Uterus (tissue), 4 donors: ENCODE measurements at places on chromosomes 5 and 9. TPM values are rescaled to one million over a fixed set of nuclear protein-coding genes. Genes with fewer than 3 reads are reported as not detected.

The TTLL11 gene
- 12.3 TPM for total RNA-seq

GRCh38 chr5:57832875-57833274 lies 350.3 kb upstream of the ACTBL2 start:
- H3K4me1 ChIP-seq: no peaks in the 10 kb centered on the region
- no peaks in the 10 kb centered on the region for H3K27me3 ChIP-seq
- no peaks in the 10 kb centered on the region for H3K36me3 ChIP-seq
- DNase-seq: no peak
- H3K27ac ChIP-seq: no peak overlapping the region

GRCh38 chr9:112502175-112502946 lies 15.7 kb downstream of the KIAA1958 start:
- H3K27me3 ChIP-seq: no peaks in the 10 kb centered on the region
- no peak overlapping the region for H3K4me3 ChIP-seq
- DNase-seq: no peak
- no peaks in the 10 kb centered on the region for H3K4me1 ChIP-seq
- H3K36me3 ChIP-seq: no peaks in the 10 kb centered on the region
- H3K27ac ChIP-seq: no peak overlapping the region

- no peak overlapping the region for H3K4me3 ChIP-seq
- no peak overlapping the region for H3K27ac ChIP-seq
- no peaks in the 10 kb centered on the region for H3K4me1 ChIP-seq
- no peaks in the 10 kb centered on the region for H3K36me3 ChIP-seq
- DNase-seq: no peak
Observed at GRCh38 chr5:135008556-135008955, 25.5 kb downstream of the PITX1 start.

- H3K27ac ChIP-seq: no peak overlapping the region
- no peaks in the 10 kb centered on the region for H3K27me3 ChIP-seq
- no peaks in the 10 kb centered on the region for H3K4me1 ChIP-seq
- no peak overlapping the region for H3K4me3 ChIP-seq
- DNase-seq: no peak
Observed at GRCh38 chr5:139856714-139857113, 61.1 kb downstream of the PSD2 start.

GRCh38 chr5:172412724-172413286 lies 41.5 kb downstream of the SH3PXD2B start:
- H3K4me3 ChIP-seq: no peak overlapping the region
- no peaks in the 10 kb centered on the region for H3K36me3 ChIP-seq
- peak; percentile 93 for DNase-seq
- H3K4me1 ChIP-seq: peaks cover 34% of the 10 kb centered on the region
- peak overlapping the region; percentile 93 for H3K27ac ChIP-seq

DNA sequence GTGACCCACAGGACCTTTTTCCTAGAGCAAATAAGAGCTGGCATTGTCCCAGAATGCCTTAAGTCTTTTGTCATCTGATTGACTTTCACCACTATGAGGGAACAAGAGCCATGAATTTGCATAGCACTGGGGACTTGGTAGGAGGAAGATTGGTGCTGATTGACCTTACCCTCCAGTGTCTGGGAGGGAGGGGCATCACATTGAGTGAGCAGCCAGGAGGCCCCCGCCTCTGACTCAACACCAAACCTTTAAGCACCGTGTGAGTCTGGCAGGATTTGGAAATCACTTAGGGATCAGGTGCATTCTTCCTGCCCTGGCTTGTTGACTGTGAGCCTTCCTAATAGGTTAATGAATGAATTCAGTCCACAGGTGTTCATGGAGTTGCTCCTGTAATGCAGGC lies 40.7 kb downstream of the WNK2 start:
- H3K4me1 ChIP-seq: peaks cover 4% of the 10 kb centered on the region
- no peak for DNase-seq
- H3K27ac ChIP-seq: no peak overlapping the region
- H3K4me3 ChIP-seq: no peak overlapping the region
- no peaks in the 10 kb centered on the region for H3K27me3 ChIP-seq
- no peaks in the 10 kb centered on the region for H3K36me3 ChIP-seq
